ENCODE measurements at places on chromosomes 3 and 15.

DNA sequence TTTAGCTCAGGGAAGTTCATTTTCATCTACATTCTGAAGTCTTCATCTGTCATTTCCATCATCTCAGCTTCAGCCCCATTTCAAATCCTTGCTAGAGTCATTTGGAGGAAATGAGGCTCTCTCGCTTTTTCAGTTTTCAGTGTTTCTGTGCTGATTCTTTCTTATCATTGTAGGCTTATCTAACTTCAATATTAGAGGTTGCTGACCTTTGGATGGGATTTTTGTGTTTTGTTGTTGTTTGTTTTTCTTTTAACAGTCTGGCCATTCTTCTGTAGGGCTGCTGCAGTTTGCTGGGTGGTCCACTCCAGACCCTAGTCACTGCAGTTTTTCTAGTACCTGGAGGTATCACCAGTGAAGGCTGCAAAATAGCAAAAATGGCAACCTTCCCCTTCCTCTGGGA, 8.6 kb downstream of the OR5H2 start:
- DNase-seq = no peak

- DNase-seq = no peak
These were observed 67.4 kb downstream of the DTWD1 start for GRCh38 chr15:49688135-49688790.

GRCh38 chr3:139182143-139182542, 137.5 kb upstream of the PRR23C start:
- no peak for DNase-seq

- no peak for DNase-seq
These were observed 6.5 kb upstream of the BCL2A1 start for GRCh38 chr15:79977431-79978054.
